ENCODE measurements at places on chromosomes 3 and 15.
A peak's percentile ranks its signal among the peaks of the same experiment; 100 is the strongest.

GRCh38 chr3:182925944-182926337 lies 54.4 kb downstream of the DCUN1D1 start:
- no peak for DNase-seq

GRCh38 chr3:38538773-38539353 lies 42.7 kb downstream of the EXOG start:
- DNase-seq: no peak

DNA sequence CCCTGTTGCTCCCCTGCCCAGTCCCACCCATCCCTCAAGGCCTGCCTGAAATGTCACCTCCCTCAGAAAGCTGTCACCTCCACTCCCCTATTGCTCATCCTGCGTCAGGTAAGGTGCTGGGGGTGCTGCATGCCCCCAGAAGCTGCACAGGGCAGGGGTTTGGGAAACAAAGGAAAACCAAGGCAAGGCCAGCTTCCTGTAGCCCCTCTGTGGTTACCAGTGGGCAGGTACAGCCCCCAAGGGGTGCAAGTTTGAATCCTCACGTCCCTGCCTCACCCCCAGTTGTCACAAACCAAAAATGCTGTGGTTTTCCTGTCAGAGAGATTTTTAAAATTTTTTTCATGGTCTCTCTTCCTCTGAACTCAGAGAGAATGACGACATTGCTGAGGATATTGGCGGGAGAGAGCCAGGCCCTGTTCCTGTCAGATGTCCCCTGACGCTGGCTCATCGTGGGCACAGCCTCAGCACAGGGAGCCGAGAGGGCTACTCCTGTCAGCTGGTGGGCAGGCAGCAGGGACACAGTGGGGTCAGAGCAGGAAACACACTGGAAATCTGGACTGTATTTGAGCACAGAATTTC lies 27.0 kb downstream of the PSTPIP1 start:
- DNase-seq: peak; percentile 50

GRCh38 chr3:34207002-34207401 lies 408.6 kb downstream of the PDCD6IP start:
- no peak for DNase-seq

GRCh38 chr15:20671675-20672074 lies 130.1 kb upstream of the GOLGA6L6 start:
- no peak for DNase-seq

- peak; percentile 40 for DNase-seq
Observed at GRCh38 chr3:107985496-107985895, 105.3 kb downstream of the CD47 start.

GRCh38 chr3:64229903-64230302 lies 4.6 kb upstream of the PRICKLE2 start:
- DNase-seq: no peak

DNA sequence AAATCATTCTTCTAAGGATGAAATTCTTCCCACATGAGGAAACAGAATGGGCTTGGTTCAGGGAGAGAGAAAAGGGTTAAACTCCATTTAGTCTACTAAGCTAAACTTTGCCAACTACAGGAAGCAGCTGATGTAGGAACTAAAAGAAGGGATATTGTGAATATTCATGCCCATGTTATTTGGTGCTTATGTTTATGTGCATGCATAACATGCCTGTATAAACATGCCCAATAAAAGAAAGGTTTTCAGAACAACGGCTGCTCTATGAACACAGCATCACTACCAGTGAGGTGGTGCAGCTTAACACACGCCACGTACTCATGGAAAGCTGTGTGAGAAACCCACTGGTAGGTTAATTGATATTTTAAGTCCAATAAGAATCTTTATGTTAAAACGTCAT lies 59.4 kb upstream of the VGLL4 start:
- DNase-seq: no peak

GRCh38 chr15:60982249-60982910 lies 246.7 kb downstream of the RORA start:
- no peak for DNase-seq

GRCh38 chr3:149832086-149832485 lies 19.1 kb downstream of the RNF13 start:
- no peak for DNase-seq

- no peak for DNase-seq
Observed at GRCh38 chr15:65217526-65218482, 6.5 kb upstream of the CILP start.

DNA sequence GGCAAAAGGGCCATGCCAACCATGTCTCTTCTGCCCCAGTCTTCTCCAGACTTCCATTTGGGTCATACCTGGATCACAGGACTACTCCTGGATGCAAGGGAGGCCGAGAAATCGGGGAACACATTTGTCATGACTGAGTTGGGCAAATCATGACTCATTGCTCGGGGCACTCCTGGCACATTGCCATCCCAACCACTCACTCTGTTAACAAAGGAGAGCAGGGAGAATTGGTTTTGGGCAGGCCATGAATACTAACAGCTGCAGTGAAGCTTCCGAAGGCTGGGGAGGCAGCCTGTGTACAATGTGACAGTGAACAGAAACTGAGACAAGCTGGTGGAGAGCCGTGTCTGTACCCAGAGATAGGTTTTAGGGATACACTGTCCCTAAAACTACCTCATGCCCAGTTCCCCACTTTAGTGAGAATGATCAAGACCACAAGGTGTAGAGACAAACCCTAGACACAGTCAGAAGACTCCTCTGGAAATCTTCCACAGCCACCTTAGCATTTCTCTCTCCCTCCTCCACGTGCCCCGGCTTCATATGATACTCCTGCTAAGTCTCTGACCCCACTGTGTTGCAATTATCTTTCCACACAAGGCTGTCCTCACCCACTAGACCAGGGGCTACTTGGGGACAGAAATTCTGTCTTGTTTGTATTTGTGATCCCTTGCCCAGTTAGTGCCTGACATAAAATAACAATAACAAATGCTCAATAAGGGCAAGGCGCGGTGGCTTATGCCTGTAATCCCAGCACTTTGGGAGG lies 10.5 kb upstream of the BUB1B start:
- DNase-seq: no peak

GRCh38 chr3:53142986-53143385 lies 12.8 kb upstream of the RFT1 start:
- DNase-seq: no peak

DNA sequence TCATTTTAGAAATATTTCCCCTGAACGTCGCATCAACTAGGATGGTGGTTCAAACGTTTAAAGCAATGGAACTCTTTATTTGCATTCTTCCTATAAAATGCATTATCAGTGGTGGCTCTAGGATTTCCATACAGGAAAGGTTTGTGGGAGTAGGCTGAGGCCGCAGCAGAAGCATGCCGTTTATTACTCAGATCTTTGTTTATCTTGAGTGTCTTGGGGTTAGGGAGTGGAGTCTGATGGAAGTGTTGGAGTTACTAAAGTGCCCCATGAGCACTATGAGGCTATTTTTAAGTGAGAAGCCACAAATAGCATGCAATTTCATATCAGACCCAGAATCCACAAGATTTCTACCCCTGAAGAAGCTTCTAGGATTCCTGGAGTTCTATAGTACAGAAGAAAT lies 26.2 kb downstream of the ATOSA start:
- DNase-seq: no peak

GRCh38 chr15:73369154-73369694 lies 466 bp upstream of the HCN4 start:
- DNase-seq: no peak

- no peak for DNase-seq
Observed at GRCh38 chr15:48965972-48966371, 2.3 kb upstream of the SHC4 start.

DNA sequence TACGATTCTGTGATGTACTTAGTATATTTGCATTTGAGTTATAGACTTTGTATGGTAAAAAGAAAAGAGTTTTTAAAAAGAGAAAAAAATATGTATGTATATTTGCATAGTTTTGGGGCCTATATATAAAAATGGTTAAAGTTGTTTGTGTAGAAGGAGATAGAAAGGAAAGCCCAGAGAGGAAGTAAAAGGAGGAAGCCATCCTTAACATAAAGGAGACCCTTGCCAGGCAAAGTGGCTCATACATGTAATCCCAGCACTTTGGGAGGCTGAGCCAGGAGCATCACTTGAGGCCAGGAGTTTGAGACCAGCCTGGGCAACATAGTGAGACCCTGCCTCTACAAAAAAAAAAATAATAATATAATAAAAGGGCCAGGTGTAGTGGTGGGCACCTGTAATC lies 8.4 kb downstream of the SNAP23 start:
- DNase-seq: no peak

DNA sequence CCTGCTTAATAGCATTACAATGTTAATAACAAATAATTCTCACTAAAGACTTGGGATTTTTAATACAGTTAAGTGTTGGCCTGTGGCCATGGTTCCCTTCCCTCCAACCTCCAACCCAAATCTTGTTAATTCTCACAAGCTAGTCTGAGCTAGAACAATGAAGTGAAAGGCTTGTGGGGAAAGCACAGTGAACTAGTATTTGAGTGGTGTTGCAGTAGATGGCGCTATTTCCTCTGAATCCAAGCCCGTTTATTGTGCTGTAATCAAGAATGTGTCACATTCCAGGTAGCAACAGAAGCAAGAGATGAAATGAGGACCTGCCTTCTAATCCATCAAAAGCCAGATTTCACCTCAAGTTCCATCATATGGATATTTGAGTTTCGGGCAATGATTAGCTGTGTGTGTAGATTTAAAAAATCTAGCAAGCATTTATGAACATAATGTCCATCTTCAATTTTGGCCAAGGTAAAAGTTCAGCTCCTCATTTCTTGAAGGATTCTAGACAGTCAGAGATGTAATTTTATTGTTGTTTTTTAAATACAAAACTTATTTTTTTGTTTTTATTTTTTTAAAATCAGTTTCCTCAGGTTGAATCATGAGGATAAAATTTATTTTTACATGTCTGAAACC lies 160.7 kb downstream of the SQOR start:
- no peak for DNase-seq

GRCh38 chr15:44633603-44634002 lies 29.9 kb downstream of the SPG11 start:
- DNase-seq: no peak
